ENCODE measurements at places on chromosomes 11 and 22.

- no peak for DNase-seq
Observed at GRCh38 chr11:122734848-122735496, 79.5 kb downstream of the UBASH3B start.

DNA sequence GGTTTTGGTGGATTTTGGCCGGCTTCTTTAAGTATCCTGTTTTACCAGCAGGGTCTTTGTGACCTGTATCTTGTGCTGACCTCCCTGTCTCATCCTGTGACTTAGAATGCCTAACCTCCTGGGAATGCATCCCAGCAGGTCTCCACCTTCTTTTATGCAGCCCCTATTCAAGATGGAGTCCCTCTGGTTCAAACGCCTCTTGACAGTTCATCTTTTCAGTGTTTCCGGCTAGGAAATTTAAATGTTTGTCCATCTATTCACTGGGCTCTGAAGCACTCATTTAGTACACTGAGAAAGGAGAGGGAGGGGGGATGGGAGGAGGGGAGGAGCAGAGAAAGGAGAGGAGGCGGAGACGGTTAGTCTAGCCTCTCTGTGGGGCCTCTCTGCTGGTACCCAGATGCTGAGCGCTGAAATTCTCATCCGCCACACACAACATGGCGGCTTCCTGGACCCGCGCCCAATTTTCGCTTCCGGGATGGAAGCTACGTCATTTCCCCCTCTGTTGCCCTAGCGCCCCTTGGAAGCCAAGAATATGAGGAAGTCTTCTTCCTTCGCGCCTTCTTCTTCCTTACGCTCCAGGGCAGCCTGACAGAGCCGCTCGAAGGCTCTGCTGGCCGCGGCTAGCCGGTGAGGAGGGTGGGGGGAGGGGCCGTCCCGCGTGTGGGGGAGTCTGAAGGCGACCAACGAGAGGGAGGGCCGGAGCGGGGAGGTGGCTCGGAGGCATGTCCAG is 69.0 kb upstream of the SYT13 start:
- DNase-seq: peak; percentile 93

GRCh38 chr11:112334381-112334780 is 73.7 kb upstream of the PLET1 start:
- DNase-seq: no peak

DNA sequence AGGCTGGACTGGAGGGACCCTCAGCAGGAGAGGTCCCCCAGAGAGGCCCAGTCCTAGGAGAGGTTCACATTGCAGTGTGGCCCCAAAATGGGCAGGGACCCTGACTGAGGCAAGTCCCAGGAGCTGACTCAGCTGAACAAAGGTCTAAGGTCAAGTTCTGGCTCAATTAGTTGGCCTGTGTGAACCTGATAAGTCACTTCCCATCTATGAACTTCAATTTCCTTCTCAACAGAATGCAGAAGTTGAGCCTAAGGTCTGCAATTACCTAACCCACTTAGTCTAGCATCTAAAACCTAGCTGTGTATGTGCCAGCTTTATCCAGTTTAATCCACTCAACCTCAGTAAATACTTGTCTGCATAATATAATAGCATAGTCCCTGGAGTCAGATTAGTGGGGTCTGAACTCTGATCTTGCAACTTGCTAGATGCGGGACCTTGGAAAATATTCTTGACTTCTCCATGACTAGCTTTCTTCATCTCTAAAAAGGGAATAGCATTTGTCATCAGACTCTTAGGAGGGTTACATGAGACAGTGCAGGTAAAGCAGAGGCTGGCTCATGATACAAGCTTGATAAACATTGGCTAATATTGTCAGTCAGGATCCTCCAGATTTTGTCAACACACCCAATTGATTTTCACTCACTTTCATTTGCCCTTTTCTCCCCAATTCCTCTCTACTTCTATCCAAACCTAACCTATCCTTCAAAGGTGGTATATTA is 465.5 kb downstream of the INSC start:
- no peak for DNase-seq

DNA sequence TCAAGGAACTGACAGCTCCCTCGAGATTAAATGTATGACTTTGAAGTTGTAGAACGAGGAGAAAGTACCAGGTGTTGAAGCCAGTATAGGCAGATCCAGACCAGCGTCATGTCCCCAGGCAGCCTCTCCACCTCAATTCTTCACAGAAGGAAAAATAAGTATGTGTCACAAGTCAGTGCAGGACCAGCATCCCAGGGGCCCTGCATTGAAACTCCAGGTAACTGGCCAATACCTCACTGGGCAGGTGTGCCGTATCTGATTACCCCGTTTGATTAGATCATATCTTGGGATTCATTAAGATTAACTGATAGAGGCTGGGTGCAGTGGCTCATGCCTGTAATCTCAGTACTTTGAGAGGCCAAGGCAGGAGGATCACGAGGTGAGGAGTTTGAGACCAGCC is 466.7 kb upstream of the B3GAT1 start:
- DNase-seq: no peak

DNA sequence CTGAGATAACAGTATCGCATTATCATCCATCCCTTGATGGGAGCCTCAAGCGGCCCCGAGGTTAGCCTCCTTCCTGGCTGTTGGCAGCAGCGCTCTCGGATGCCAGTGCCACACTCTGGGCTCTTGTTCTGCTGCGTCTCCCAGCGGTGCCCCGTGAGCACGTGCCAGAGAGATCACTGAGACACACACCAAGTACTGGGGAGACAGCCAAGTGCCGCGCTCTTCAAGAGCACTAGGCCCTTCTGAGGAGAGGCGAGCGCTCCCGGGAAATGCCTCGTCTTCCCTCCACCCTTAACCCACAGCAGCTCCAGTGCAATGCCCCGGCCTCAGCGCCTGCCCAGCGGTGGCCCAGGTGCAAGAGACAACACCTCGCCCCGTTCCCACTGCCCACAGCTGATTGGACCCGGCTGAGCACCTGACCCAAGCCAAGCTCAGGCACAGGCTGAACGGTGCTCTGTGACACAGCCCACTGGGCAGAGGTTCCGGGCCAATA is 248.3 kb upstream of the NARS2 start:
- DNase-seq: no peak

GRCh38 chr22:46079861-46080821 is 70.2 kb upstream of the PPARA start:
- no peak for DNase-seq

GRCh38 chr11:118258410-118258809 is 5.7 kb downstream of the MPZL2 start:
- DNase-seq: peak; percentile 51

- no peak for DNase-seq
Observed at GRCh38 chr11:2702771-2703362, 3.1 kb upstream of the KCNQ1OT1 start.

DNA sequence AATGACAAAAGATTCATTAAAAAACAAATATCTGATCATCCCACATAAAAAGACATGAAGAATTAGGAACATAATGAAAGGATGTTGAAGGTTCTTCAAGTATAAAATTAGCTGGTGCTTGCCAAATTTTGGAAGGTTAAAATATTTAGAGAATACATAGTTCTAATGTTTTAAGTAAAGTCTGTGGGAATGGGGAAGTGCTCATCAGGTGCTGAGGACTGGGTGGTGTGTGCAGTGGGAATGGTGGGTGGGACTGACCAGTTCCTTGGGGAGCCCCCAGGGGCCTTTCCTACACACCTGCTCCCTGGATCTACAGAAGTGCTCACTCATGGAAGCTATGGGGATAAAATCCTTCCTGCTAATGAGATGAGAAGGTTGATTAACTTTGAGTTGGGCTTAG is 11.8 kb downstream of the LDLRAD3 start:
- no peak for DNase-seq

- no peak for DNase-seq
Observed at GRCh38 chr11:44826922-44827643, 100.3 kb downstream of the TSPAN18 start.

GRCh38 chr11:130223291-130223971 is 63.8 kb downstream of the ST14 start:
- no peak for DNase-seq

- no peak for DNase-seq
Observed at GRCh38 chr11:112228706-112229105, 2.5 kb downstream of the PTS start.

Measured in CD4-positive, CD25-positive, alpha-beta regulatory T cell (primary cell).